ENCODE measurements at places on chromosomes 2 and 18.

DNA sequence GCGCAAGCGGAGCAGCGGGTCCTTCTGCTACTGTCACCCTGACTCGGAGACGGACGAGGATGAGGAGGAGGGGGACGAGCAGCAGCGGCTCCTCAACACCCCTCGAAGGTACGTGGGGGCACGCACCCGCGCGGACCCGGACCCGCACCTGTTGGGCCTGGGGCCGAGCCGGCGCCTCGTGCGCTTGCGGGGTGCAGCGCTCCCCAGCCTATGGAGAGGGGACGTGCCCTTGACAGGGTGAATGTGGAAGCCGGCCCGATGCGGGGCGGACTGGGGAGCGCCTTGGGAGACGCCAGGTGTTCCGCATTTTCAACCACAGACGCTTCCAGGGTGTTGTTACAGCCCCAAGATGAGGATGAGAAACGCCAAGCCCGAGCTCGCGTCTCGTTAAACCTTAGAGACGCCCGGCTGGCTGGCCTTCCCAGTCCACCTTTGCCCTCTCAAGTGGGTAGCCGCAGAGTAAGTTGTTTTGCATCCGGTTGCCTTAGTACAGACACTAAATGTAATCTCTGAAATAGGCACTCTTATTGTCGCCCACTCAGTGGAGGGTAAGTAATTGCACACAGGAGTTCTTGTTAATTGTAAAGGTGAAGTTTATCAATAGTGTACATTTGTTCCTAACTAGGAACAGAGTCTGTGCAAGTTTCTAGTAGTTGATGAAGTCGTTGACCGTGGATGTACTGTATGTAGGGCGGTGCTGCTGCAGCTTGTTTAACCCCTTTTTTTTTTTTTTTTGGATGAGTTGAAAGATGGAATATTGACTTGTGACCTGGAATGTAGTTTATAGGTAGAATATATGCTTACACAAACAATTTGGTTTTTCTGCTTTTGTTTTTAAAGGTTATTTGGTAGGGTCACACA is 815 bp downstream of the GMCL1 start:
- DNase-seq = no peak

GRCh38 chr18:316393-316792 is 48.5 kb upstream of the THOC1 start:
- no peak for DNase-seq

GRCh38 chr18:45728336-45729010 is 4.5 kb downstream of the SLC14A1 start:
- DNase-seq = no peak

GRCh38 chr2:216023055-216023648 is 9.8 kb upstream of the MREG start:
- DNase-seq = no peak

DNA sequence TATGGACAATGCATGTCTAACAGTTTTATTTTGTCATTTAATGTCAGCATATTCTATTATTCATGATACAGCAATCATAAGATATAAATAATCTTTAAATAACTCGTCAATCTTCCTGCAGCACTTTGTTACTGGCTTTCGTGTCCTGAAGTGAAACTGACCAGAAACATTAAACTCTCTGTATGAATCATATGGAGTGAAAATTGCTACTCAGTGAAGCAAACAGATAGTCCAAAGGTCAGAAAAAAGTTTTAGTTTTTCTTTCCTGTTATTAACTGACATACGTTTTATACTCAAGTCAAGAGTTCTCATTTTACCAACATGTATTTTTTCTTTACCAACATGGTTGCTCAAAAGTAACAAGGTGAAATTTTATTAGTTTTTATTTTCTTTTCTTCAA is 106.8 kb upstream of the GALNT5 start:
- no peak for DNase-seq

GRCh38 chr2:174397773-174398172 is 2.2 kb downstream of the SCRN3 start:
- DNase-seq = no peak

DNA sequence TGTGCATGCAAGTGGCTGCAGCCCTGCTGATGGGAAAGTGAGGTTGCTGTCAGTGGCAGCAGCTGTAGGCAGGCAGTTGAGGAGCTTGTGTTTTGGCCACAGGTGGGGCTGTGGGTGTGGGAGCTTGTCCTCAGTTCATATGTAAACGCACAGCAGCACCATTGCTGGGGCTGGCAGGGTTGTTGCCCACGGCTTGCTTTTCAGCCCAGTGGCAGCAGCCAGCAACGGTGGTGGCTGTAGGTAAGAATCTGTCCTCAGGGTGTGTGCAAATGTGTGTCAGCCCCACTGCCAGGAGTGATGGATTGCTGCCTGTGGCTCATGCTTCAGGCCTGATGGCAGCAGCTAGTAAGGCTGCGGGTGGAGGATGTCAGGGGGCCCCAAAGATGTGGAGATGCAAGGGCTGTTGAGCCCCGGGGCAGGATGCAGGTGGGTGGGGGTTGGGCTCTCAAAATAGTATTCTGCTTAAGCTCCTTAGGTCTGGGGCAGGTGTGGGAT is 141.3 kb upstream of the THUMPD2 start:
- DNase-seq = no peak

DNA sequence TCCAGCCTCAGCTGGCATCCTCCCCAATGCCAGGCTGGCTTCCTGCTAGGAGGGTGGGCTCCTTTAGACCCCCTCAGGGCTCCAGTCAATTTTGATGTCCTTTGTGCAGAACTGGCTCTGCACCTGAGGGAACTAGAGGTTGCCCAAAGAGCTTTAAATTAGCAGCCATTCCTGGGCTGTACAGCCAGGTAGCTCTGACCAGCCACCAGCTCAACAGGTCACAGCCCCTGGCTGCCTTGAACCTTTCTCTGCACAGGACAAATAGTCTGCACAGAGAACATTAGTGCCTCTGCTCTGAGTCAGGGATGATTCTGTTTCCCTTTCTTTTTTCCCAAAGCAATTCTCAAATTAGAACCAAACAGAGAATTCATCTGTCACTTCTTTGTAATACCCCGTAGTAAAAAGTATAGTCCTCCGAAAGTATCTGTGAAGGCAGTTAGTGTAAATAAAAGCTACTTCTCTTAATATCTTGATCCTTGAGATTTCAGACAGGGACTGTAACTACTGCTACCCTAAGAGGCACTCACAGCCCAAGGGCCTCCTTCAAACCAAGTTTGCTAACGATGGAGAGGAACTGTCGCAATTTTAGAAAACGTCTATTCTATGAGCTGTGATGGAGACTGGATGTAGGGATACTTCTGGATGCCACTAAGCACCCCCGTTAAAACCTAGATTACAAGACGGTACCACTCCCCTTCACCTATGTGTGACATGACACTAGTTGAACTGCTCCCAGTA is 3.0 kb downstream of the TTC32 start:
- DNase-seq = no peak

- DNase-seq = peak; percentile 68
Observed at GRCh38 chr2:26184555-26185303, 11.8 kb downstream of the GAREM2 start.

Data from stimulated activated CD4-positive, alpha-beta T cell treated with anti-CD3 and anti-CD28 coated beads, Interleukin-1b, Interleukin-23, amount 100 ng/mL, for 1 hour (primary cell).